ENCODE measurements at places on chromosomes 7 and 10. TPM values are rescaled to one million over a fixed set of nuclear protein-coding genes. Genes with fewer than 3 reads are reported as not detected.

CTNNA3 gene
- polyA plus RNA-seq: 24.8 TPM

DNA sequence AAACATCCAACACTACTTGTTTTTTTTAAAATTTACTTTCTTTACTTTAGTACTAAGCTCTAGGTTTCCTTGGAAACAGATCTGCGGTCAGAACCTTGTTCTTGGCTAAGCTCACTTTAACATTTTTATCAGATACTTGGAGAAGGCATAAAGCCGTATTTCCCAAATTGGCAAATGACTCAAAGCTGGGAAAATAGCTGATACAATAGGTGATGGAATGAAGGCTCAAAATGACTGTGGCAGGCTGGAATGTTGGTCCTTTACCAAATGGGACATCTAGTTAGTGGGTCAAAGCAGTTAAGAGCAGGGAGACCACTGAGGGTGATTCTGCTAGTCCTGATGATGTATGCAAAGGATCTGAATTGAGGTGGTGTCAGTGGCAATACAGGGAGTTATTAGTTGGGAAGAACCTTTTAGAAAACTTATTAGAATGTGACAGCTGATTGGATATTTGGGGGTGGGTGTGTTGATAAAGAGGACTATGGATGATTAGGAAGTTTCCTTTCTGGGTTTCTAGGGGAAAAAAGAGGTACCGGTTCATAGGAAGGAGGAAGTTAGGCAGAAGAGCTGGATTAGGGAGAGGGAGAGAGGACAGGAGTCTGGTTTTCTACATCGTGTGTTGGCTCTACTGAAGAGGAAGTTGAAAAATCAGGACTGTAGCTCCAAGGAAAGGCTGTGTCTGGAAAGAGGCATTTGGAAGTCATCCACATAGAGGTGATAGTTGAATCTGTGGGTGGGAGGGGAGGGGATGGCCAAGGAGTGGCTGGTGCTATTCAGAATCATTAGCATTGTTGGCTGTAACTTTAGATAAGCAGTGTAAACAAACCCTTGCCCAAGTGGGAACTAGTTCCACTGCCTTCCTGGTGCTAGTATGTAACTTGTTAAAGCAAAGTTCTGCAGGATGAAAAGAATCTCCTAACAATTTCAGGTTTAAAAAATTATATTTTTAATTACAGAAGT lies 13.1 kb downstream of the PLCE1 start:
- DNase-seq: no peak

- DNase-seq: no peak
These were observed 74.9 kb downstream of the BEND7 start for GRCh38 chr10:13453896-13454295.

- no peak for DNase-seq
These were observed 95.4 kb downstream of the MGMT start for GRCh38 chr10:129562487-129562886.

- no peak for DNase-seq
These were observed 159.7 kb upstream of the YAE1 start for GRCh38 chr7:39406467-39406866.

DNA sequence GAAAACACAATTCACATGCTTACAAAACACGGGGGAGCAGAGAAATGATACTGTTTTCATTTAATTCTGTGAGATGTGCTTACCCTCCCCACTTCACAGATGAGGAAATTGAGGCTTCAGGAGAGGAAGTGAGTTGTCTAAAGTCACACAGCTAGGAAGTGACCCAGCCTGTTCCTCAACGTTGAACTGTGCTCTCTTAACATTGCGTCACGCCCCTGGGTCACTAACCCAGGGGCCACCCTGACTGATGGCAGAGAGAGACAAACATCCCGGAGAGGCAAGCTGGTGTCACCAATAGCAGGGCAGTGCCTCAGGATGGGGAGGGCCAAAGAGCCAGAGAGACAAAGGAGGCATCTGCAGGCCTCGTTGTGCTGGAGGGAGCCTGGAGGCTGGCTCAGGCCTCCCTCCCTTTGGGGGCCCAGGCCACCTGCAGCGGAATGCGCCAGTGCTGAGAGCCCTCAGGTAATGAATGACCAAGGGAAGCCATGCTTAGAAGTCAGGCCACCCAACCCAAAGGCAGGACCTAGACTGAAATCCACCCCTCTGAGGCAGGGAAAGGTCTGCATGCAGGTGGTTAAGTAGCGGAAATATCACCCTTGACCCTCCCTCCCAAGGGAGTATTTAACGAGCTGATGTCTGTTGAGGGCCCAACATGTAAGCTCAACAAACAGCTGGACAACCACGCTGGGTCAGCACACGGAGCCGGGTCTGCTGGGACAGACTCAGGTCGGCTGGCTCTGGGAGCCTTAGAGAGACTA lies 81.3 kb downstream of the C10orf105 start:
- no peak for DNase-seq

Measured in spinal cord (tissue), 10 donors.